Activated CD4-positive, alpha-beta T cell treated with anti-CD3 and anti-CD28 coated beads, Interleukin-2, amount 10 ng/mL, durations not matched to agents 7 days and 5 days (primary cell): ENCODE measurements at places on chromosomes 5 and 9. TPM values are rescaled to one million over a fixed set of nuclear protein-coding genes. Genes with fewer than 3 reads are reported as not detected.
A peak's percentile ranks its signal among the peaks of the same experiment; 100 is the strongest.

DNA sequence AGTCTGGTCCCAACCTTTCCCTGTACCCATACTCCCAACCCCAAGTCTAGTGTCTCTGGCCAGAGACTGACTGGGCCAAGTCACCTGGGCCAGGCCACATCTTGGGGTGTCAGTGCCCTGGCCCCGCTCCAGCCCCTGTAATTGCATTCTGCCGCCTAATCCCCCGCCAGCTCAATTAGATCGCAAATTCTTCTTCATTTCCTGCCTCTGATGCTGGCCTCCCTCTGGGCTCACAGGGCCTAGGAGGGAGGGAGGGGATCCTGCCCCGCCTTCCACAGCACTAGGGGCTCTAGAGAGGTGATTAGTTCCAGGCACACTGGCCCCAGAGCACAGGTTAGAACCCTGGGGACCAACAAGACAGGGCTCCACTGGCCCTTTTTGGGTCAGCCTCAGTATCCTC, 5.5 kb downstream of the CXXC5 start:
- DNase-seq = no peak
- no peak overlapping the region for H3K27ac ChIP-seq
- H3K4me1 ChIP-seq = peaks cover 33% of the 10 kb centered on the region
- H3K4me3 ChIP-seq = no peak overlapping the region

DNA sequence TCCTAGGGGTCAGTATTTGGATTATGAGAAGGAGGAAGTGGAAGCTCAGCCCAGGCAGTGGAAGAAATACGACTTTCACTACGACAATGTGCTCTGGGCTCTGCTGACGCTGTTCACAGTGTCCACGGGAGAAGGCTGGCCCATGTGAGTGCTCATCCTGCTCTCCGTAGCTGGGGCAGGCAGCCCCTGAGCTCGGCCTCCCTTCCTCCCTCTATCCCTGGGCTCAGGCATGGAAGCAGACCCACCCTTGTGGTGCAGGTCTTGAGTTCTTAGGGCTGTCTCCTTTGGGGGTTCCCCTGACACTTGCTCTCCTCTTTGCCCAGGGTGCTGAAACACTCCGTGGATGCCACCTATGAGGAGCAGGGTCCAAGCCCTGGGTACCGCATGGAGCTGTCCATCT, 180.1 kb downstream of the CACNA1B start:
- H3K4me3 ChIP-seq = no peak overlapping the region
- no peaks in the 10 kb centered on the region for H3K4me1 ChIP-seq
- no peak overlapping the region for H3K27ac ChIP-seq
- H3K27me3 ChIP-seq = no peaks in the 10 kb centered on the region
- H3K36me3 ChIP-seq = no peaks in the 10 kb centered on the region

- no peak overlapping the region for H3K27ac ChIP-seq
- no peaks in the 10 kb centered on the region for H3K27me3 ChIP-seq
- DNase-seq = no peak
- H3K4me1 ChIP-seq = no peaks in the 10 kb centered on the region
- H3K4me3 ChIP-seq = no peak overlapping the region
These were observed 384.8 kb downstream of the PRELID2 start for GRCh38 chr5:145450286-145450885.

GRCh38 chr9:95791286-95791685, 84.2 kb upstream of the ERCC6L2 start:
- H3K27me3 ChIP-seq = peaks cover 18% of the 10 kb centered on the region
- DNase-seq = no peak
- no peaks in the 10 kb centered on the region for H3K36me3 ChIP-seq
- no peak overlapping the region for H3K4me3 ChIP-seq

- H3K27me3 ChIP-seq = peaks cover 2% of the 10 kb centered on the region
- H3K4me1 ChIP-seq = no peaks in the 10 kb centered on the region
- no peak for DNase-seq
- no peaks in the 10 kb centered on the region for H3K36me3 ChIP-seq
- H3K4me3 ChIP-seq = no peak overlapping the region
These were observed 3.4 kb downstream of the SLC6A19 start for GRCh38 chr5:1204693-1205242.

DNA sequence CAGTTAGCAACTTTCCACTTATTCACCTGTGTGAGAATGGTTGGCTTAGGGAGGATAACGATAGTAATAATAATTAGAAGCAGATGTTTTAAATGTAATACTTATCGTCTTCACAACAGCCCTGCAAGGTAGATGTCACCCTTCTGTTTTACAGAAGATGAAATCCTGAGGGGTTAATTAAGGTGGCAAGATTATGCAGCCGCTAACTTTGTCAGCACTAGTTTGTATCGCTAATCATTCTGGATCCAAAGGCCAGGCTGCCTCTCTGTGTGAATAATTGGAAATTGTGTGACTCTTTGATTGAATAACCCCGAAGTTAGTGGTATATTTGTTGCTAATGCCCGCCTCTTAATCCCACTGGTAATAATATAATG, 635 bp downstream of the IFT74 start:
- peak overlapping the region; percentile 94 for H3K27ac ChIP-seq
- peaks cover 3% of the 10 kb centered on the region for H3K36me3 ChIP-seq
- H3K4me3 ChIP-seq = peak overlapping the region; percentile 87
- peaks cover 41% of the 10 kb centered on the region for H3K4me1 ChIP-seq

GRCh38 chr5:90940227-90940995, 381.8 kb downstream of the ADGRV1 start:
- DNase-seq = peak; percentile 41
- H3K27me3 ChIP-seq = no peaks in the 10 kb centered on the region
- peaks cover 8% of the 10 kb centered on the region for H3K4me1 ChIP-seq

DNA sequence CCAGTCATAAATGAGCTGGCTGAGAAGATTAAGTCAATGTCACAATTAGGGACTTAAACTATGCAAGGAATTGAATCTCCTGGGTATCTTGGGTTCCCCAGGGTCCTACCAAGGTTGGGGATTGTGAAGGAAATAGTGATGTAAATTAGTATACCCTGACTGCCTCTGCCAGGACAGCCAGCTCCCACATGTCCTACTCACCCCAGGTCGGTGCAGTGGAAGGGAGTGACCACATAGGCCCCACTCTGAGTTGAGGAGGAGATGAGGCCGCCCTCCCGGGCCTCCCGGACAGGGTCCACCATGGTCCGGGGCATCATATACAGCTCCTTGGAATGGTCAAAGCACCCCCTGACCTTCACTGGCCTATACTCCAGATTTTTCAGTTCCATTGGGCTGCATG, 2.7 kb downstream of the SURF1 start:
- peaks cover 54% of the 10 kb centered on the region for H3K36me3 ChIP-seq

DNA sequence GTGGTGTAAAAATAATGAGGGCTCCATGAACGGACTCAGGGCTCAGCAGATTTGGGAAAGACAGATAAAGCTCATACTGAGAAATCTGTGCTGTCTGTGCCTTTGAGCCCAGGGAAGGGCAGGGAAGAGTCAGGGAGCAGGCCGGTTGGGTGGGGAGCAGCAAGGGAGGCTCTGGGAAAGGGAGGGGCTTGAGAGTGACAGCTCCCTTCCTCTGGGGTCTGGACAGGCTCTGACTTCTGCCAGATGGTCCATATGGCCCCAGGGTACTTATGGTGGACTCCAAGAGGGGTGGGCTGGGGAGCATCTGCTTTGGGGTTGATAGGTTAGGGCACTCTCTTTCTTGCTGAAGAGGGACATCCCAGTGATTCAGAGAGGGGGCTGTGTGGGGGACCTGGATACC, 2.1 kb downstream of the NPR2 start:
- H3K4me3 ChIP-seq = no peak overlapping the region
- DNase-seq = no peak
- H3K27me3 ChIP-seq = no peaks in the 10 kb centered on the region
- peaks cover 26% of the 10 kb centered on the region for H3K4me1 ChIP-seq
- peak overlapping the region; percentile 32 for H3K27ac ChIP-seq

The NMUR2 gene
- total RNA-seq = not detected

The EGR1 gene
- total RNA-seq = 1.1 TPM

The FBLL1 gene
- total RNA-seq = not detected

The LECT2 gene
- total RNA-seq = not detected

The FUBP3 gene
- total RNA-seq = 34.2 TPM

The PROB1 gene
- total RNA-seq = 3.4 TPM

The SLC28A3 gene
- 0.07 TPM for total RNA-seq

The CCDC192 gene
- not detected for total RNA-seq

The SPAG8 gene
- 2.5 TPM for total RNA-seq
